Nucleus accumbens (tissue), 56 donors: ENCODE measurements at places on chromosomes 11 and 22.

DNA sequence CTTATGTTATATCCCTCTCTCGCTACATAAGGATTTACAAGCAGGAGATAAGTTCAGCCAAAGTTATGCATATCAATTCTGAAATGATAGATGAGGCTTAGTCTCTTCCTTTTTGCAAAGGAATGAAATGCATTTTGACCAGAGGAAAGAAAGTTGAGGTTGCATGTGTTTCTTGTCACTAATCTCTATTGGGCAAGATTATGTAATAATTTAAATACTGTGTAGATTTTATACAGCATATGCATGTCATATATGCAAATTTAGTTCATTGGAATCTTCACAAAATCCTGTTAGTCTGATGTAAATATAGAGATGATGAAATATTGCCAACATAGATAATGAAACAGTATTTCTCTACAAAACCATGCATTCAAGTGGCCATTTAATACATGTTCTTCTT is 858.7 kb upstream of the RAG2 start:
- no peak for DNase-seq

DNA sequence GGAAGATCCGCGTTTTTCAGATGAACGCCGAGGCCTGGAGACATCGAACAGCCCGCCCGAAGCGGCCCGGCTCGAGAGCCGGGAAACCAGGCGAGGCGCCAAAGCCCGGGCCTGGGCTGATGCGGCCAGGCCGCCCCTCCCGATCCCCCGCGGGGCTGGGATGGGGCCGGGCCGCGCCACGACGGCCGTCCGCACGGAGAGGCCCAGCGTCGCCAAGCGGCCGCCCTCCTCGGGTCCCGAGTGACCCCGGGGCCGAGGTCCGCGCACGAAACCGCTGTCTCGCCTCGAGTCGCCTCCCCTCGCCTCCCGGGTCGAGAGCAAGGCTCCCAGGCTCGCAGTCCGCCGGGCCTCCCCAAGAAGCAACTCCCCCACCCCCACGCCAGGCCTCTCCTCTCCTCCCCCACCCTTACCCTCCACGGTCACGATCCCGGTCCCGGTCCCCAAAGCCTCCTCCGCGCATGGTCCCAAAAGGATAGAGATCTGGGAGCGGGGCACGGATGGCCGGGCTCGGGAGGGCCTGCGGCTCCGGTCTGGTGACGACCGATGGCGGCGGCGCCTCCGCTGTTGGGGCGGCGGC is 482 bp downstream of the DDX17 start:
- DNase-seq, result no peak

GRCh38 chr11:118531597-118532084 is 649 bp downstream of the TMEM25 start:
- no peak for DNase-seq

DNA sequence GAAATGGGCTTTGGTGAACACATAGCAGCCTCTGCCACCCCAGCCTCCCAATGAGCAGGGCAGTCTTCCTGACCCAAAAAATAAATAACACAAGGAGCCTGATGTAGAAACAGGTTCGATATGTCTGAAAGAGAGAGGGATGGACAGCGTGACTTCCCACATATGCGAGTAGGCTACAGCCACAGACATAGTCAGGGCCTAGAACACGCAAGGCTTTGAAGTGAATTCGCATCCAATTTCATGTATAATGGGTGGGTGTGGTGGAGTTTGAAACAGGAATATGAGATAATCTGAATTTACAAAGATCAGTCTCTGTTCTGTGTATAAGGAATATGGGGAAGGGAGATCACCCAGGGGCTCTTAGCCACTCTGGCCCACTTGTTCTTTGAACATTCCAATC is 74.4 kb downstream of the DBX1 start:
- DNase-seq, result no peak

- no peak for DNase-seq
These were observed 286.7 kb downstream of the MN1 start for GRCh38 chr22:27514601-27515523.

- no peak for DNase-seq
These were observed 647.6 kb downstream of the BRD1 start for GRCh38 chr22:49179886-49180682.

- DNase-seq, result no peak
These were observed 42.4 kb downstream of the GLYATL2 start for GRCh38 chr11:58801974-58802545.

DNA sequence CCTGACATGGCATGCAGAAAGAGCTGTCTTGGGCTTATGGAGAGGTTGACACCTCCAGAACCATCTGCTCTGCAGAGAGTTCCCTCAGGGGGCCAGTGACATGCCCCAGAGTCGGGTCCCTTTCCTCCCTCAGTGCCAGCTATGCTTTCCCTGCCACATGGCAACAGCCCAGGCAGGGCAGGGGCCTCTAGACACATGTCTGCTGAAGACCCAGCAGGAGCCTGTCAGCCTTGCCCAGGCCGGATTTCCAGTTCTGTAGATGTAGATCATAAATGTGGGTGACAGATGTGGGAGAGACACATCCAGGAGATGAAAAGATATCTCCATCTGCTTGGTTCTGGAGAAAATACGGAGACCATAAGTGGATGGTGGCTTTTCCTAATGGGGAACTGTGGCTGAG is 25.5 kb downstream of the NAV2 start:
- no peak for DNase-seq

DNA sequence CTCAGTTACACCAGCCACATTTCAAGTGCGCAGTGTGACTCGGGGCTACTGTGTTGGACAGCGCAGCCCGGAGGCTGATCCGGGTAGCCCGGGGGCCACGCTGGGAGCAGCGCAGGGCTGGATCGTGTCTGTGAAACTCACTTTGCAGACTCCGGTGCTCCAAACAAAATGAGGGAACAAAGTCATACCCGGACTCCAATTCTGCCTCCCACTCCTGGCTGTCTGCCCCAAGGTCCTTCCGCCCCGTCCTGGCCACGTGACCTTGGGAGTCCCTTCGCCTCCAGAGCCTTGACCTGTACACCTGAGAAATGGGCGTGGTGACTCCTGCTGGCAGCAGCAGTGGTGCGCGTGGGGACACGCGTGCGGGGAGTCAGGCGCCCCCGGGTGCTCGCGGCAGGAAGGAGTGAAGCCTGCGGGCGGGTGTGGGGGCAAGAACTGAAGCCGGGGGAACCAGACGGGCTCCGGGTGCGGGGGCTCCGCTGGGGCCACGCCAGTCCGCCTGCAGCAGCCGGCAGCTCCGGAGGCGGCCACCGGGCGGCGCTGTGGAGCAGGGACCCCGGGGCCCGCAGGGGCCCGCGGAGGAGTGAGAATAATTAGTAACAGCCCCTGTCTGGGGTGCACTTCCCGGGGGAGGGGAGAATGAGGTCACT is 42.4 kb downstream of the KCNJ4 start:
- no peak for DNase-seq

GRCh38 chr11:69801513-69802335 is 17.5 kb downstream of the FGF3 start:
- DNase-seq, result no peak

DNA sequence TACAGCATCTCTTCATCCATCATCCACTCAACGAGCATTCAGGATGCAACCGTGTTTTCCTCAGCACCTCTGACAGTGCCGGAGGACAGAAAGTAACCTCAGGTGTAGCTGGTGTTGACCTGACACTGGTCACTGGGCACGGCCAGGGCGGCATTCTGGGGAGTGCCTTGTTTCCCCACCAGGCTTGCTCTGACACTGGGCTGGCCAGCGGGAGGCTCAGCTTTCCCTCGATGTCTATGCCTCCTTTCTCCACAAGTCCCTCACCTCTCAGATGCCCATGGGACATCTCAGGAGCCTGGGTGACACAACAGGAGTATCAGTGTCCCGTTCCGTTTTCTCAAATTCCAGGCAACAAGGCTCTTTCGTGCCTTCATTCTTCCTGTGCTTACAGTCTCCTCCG is 28.9 kb downstream of the CD6 start:
- DNase-seq, result no peak
